ENCODE measurements at places on chromosomes 5 and 9.
A peak's percentile ranks its signal among the peaks of the same experiment; 100 is the strongest.

- DNase-seq: no peak
These were observed 616 bp downstream of the VCAN start for GRCh38 chr5:83472213-83472507.

DNA sequence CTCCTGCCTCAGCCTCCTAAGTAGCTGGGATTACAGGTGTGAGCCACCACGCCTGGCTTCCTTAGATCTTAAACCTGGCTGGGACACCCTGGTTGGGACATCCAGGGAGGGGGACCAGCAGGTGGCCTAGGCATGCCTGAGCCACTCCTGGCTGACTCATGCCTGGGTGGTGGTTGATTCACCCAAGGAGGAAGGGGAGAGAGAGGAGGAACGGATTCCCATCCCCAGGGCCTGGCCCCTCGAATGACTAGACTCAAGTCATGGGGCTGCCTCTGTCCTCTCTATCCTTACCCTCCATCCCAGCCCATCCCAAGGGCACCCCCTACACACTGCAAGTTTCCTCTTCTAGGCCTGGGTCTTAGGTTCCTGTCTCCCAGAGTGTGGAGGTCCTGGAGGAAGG lies 12.7 kb downstream of the EEIG1 start:
- DNase-seq: no peak

- DNase-seq: no peak
These were observed 115.9 kb upstream of the MINAR2 start for GRCh38 chr5:129631961-129632360.

- no peak for DNase-seq
These were observed 89.1 kb upstream of the SPDL1 start for GRCh38 chr5:169494383-169494935.

- no peak for DNase-seq
These were observed 9.2 kb downstream of the TAF11L12 start for GRCh38 chr5:17619354-17619753.

GRCh38 chr5:1553539-1554409 lies 30.0 kb upstream of the LPCAT1 start:
- peak; percentile 78 for DNase-seq

DNA sequence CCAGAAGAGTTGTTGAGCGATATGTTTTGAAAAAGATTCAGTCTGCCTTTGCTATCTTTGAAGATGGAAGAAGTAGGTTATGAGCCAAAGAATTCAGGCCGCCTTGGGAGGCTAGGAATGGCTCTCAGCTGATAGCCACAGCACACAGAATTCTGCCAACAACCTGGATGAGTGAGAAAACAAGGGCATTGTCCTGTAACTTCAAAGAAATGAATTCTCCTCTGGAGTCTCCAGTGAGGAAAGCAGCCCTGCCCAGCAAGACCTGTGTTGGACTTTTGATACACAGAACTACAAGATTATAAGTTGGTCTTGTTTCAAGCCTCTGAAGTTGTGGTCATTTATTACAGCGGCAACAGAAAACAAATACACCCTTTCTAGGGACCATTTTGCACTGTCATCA lies 509.9 kb upstream of the ZNF608 start:
- DNase-seq: no peak

DNA sequence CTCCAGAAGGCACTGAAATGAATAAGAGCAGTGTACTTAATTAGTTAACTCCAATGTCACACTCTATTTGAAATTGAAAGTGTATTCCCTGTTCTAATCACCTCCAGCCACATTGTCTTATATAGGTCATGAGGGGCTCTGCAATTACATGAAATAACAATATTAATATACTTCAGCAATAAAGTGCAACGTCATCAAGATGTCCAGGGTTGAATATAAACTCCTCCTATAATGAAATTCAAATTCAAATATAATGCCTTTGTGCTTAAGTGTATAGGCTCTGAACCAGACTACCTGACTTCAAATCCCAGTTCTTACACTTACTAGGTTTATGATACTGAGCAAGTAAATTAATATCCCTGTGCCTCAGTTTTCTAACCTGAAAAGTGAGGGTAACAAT lies 195.6 kb upstream of the SMC2 start:
- no peak for DNase-seq

DNA sequence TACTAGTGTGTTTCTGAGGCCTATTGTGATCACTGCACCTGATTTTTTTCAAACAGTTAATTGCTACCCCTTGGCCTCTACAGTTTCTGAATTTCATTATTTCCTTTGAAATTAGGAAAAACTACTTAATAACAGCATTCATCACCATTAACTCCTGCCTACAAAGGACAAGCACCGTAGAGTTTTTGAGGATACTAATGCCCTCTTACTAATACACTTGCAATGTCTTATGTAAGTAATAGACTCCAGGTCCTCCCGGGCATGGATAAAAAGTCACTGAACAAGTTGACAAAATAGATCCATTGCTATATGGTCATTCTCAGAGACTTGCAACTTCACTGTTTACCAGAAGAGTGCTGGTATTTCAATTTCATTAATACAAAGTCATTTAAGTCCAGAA lies 1172.5 kb downstream of the CDH12 start:
- DNase-seq: no peak

DNA sequence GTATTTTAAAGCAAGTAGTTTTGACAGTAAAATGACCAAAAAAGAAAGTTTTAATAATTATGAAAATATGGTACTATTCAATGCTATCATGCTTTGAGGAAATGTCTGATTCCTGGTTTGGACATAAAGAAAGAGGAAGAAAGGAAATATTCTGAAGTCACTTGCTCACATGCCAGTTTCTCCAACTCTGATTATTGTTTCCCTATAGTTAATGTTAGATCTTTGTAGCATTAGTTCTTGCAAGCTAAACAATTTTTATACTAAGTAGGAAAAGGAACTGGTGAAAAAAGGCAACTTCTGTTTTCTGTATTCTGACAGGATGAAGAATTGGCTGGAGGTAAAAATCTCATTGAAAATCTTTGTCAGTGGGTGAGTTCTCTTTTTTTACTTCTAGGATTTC lies 119.5 kb downstream of the YTHDC2 start:
- no peak for DNase-seq

DNA sequence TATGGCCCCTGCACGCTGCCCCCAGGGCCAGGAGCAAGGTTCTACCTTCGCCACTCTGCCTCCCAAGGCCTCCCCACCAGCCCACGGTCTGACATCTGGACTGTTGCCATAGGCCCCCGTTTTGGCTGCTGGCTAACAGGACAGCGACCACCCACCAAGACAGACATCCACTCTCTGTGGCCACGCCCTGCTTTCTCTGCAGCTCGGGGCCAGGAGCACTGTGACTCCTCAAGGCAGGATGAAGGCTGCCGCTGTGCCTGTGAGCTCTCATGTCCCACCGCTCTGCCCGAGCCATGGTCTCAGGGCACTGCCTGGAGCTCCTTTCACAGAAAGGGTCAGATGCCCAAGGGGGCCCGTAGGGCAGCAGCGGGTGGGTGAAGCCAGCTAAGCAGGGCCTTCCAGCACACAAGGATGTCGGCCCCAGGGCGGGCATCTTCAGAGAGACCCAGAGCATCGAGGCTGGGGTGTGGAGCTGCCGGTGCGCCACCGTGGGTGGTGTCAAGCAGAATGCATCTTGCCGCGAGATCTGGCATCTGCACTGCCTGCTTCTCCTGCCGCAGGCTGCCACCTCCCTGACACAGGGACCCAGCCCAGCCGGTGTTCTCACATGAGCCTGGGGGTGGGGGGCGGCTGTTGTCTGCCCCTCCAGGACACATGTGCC lies 92.2 kb upstream of the ADAMTS2 start:
- DNase-seq: no peak

GRCh38 chr5:154868702-154869101 lies 10.3 kb downstream of the CNOT8 start:
- DNase-seq: no peak

GRCh38 chr5:99037668-99038067 lies 108.9 kb upstream of the CHD1 start:
- DNase-seq: no peak

- DNase-seq: peak; percentile 84
These were observed 731 bp downstream of the PRR16 start for GRCh38 chr5:120464627-120465435.

DNA sequence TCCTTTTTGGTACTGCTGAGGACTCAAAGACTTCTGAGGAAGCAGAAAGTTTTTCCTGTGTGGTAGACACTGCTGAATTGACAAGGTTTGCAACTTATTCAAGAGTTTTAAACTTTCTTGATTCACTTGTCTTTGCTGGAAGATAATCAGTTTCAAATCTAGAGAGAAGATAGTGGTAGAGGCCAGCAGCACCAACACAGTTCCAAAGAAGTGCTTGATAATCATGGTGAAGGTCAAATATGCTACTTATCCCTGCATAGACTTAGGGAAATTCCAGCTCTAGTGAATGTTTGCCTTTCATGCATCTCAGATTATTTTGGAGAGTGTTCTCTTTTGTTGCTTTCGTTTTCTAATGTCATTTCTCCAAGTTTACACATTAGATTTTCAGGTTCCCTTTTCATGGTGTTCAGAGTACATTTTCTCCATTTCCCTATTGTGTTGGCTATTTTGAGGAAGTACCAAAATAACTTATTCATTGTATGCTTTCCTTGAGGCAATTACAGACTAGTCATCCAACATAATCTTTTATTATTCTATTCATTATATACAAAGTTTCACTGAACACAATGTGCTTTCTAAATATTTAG lies 550 bp downstream of the IFNE start:
- no peak for DNase-seq

DNA sequence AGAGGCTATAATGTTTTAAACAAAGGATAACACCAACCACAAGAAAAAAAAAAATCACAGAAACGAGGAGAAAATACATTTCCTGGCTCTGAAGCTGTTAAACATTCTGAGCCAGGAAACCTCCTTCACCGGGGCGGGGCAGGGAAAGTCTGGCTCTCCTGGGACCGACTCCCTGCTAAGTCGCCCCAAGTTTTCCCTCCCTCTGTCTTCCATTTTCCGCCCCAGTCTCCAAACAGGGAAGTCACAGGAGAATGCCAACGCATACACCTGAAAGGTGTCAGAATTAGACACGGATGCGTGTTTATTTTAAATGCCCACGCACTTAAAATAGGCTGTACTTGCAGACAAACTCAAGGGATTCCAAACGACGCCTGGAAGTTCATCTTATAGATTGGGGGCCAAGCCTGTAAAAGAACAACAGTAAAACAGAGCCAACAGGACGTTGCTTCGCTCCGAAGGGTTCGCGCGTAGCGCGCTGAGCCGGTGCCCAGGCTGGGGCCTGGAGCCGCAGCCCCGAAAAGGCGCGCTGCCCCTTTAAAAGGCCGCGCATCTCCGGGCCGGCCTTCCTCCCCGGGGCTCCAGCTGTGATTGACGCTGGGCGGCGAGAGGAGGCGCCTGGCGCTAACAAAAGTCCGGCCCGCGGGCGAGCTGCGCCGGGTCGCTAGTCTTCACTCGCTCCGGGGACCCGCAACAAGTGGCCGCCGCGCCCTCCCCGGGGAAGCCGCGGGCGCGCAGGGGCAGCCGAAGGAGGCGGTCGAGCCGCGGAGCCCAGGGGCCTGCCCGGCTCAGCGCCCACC lies at the start of gene FBXL7:
Gene FBXL7, plus strand, starts transcription at position 653 of the 797 bp plus-strand sequence.
- peak; percentile 93 for DNase-seq

DNA sequence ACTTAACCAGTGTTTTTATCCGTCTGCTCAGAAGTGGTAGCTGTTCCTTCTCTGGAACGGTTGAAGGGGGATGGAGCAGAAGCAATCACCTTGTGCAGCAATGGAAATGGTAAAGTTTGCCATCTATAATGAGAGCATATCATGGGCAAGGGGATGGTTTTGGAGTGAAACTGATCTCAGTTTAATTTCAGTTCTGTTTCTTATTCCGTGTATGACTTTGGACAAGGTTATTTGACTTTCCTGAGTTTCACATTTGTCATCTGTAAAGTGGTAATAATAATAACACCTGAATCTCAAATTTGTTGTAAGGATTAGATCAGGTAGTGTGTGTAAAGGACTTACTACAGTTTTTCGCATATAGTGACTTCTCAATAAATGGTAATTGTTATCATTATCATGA lies 106.1 kb downstream of the PCSK1 start:
- no peak for DNase-seq

DNA sequence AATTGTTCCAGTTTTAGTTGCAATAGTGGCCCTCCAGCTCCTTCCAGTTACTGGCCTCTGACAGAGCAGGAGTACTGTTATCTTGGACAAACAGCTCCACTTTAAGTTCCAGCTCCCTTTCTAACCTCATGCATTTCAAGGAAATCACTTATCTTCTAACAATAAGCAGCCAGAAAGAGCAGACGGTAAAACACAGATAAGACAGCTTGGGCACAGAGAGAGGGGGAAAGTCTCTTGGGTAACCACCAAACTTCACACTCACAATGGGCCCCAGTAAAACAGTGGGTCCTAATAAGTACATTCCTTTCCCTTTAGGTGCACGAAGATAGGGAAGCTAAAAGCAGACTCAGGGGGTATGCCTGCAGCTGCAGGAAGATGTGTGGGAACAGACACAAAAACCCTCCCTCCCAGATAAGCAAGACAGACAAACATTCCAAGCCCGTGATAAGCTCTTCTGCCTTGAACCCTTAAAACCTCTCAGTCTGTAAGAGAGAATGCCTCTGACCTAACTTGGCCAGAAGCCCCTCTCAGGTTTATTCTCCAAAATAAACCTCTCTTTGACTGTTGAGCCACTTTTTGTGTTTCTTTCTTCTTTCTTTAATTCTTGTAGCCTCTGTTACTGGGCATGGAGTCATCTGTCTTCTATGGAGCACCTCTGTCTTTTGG lies 30.8 kb downstream of the OR1J1 start:
- no peak for DNase-seq

DNA sequence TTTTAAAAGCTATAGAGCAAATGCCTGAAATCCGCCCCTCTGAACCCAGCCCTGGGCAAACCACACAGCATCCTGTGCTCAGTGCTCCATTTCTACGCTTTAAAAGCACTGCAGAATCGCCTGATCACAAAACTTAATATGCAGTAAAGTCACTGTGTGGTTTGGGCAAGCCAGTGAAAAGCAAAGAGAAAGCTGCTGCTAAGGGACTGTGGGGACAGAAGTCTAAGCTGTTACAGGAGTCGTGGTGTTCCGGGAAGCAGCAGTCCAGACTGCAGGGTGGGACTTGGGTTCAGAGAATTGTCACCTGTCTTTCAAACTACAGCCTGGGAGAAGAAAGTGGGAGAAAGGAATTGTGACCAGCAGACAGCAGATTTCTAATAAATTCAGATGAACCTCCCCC lies 8.2 kb downstream of the RAPGEF1 start:
- DNase-seq: no peak

GRCh38 chr5:171162165-171162564 lies 146.9 kb upstream of the TLX3 start:
- DNase-seq: no peak

DNA sequence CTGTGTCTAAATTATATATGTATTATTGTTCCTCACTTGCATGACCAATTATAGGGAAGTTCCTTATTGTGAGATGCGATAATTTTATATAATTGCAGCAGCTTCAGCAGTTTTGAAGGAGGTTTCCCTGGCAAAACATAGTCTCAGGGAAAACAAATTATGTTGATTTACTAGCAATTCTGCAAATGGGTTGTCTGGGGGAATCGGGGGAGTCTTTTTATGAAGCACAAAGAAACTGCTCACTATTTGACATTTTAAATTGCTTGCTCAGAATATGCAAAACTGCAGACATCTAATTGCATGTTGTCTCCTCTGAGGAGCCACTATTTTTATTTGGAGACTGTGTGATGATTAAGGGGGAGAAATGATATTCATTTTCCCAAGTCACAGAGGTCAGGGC lies 361.6 kb downstream of the YTHDC2 start:
- no peak for DNase-seq

GRCh38 chr5:147169901-147170300 lies 64.9 kb upstream of the STK32A start:
- DNase-seq: no peak

GRCh38 chr9:101626295-101626694 lies 31.5 kb upstream of the PPP3R2 start:
- no peak for DNase-seq
